Breast epithelium (tissue), 4 donors: ENCODE measurements at places on chromosomes 12 and 14.

GRCh38 chr12:81758421-81759189, 545 bp downstream of the PPFIA2 start:
- DNase-seq: no peak

GRCh38 chr12:13082861-13083260, 20.6 kb downstream of the GSG1 start:
- DNase-seq: no peak

DNA sequence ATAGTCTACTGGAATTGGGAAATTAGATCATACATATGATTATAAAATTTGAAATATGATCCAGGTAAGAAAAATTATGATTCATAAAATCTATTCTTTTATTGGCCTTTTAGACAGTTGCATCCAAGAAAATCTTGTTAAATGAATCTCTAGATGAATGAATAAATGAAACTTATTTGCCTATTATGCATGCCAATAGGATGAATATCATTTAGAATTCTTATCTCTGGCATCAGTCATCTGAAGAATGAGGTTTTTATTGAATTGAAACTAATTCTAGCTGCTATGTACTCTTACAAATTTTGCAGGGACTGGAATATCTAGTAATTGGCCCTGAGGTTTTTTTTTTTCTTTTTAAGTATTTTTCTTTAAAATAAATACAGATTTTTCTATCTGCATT, 475.5 kb downstream of the NAV3 start:
- no peak for DNase-seq

- DNase-seq: no peak
Observed at GRCh38 chr12:114339626-114340025, 66.3 kb downstream of the TBX5 start.

- no peak for DNase-seq
Observed at GRCh38 chr14:61048640-61049039, 67.6 kb downstream of the SLC38A6 start.

- DNase-seq: no peak
Observed at GRCh38 chr12:114944736-114945135, 260.8 kb upstream of the TBX3 start.

DNA sequence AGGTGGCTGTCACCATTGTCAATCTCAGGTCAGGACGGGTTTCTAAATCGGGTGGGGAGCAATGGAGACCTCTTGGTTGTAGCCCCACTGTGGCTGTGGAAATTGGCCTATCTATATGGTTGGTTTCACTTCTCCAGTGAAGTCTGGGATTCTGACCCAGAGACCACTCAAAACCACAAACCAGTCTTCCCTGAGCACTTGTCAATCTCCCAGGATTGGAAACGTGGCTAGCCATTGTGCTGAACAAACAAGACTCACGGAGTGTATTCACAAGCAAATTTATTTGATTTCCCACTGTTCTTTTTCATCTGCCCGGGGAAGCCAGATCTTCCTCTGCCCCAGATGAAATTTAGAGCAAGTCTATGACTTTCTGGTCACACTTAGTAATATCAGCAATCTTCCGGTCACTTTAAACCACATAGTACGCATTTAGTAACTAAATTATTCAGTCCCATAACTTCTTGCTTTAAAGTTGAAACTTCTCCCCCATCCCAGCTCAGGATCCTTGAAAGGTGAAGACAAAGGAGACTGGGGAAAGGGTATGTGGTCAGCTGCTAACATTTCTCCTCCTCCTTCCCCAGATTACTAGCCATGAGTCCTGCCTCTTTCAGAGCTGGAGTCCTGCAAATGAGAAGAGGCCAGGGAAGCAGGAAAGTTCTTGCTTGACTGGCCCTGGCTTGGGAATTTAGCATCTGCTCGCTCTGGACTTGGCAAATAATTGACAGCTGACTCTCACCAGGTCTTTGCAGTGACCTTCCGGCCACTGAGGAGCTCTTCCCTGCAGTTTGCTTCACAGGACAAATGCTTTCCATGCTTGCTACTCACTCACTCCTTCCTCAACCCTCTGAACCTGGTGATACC, 123.2 kb upstream of the MAX start:
- DNase-seq: no peak

GRCh38 chr12:60257063-60257462, 661.2 kb downstream of the SLC16A7 start:
- DNase-seq: no peak

DNA sequence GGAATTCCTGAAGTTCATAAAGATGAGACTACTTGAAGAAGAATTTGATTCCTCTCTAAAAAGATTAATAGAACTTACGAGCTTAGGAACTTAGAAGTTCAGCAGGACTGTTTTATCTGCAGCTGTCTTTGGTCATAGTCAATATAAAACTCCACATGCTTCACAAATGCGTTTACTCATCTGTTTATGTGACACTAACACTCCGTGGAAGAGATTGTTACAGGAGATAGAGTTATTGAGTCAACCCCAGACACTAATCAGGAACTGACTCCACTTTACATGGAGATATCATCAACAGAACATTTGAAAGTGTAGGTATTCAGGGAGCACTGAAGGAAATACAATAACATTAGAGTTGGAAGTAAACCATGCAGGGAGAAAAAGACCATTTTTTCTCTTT, 92.8 kb downstream of the LRFN5 start:
- DNase-seq: no peak

DNA sequence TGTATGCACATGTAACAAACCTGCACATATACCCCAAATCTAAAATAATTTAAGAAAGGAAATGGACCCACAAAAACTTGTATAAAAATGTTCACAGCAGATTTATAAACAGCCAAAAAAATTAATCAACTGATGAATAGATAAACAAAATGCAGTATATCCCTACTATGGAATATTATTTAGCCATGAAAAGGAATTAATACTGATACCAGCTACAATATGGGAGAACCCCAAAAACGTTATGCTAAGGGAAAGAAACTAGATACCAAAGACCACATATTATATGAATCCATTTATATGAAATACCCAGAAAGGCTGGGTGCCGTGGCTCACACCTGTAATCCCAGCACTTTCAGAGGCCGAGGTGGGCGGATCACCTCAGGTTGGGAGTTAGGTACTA, 20.9 kb downstream of the DUSP16 start:
- DNase-seq: no peak

- no peak for DNase-seq
Observed at GRCh38 chr14:64745511-64746091, 41.4 kb downstream of the PLEKHG3 start.

DNA sequence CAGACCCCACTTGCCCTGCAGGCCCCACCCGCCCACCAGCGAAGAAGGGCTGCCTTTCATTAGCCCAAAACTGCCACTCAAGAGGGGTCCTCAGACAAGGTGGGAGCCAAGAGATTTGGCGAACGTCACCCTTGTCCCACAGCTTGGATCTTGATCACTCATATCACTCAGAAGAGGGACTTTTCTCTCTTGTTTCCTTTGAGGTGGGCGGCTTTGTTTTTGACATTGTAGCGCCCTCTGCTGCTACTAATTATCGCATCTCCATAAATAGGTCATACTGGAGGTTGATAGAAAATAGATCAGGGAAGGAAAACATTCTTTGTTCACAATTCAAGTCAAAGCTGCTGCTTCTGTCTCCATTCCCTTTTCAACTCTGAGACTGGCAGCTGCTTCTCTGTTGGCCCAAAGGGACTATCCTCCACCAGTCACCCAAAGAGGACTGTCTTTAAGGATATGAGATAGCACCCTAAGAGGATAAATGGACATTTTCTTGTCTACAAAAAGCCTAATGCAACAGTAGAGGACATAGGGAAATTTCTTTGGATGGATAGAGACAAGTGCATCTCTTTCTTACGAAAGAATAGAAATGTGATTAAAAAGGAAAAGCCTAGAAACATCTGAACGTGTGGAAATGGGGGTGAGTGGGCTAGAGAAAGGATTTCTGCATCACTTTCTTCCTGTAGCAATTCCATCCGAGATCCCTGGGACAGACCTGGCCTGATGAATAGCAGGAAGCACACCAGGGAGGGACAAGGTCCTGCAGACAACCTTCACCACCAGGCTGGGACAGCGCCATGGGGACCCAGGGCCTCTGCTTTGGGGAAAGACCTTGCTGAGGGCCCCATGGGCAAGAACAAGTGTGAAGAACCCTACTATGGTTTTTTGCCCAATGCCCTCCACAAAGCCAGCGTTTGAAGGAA, 115.8 kb downstream of the DAD1 start:
- DNase-seq: no peak

- no peak for DNase-seq
Observed at GRCh38 chr14:56358851-56359614, 220.6 kb upstream of the TMEM260 start.

GRCh38 chr14:22497144-22497423, 91.9 kb downstream of the DAD1 start:
- DNase-seq: no peak

DNA sequence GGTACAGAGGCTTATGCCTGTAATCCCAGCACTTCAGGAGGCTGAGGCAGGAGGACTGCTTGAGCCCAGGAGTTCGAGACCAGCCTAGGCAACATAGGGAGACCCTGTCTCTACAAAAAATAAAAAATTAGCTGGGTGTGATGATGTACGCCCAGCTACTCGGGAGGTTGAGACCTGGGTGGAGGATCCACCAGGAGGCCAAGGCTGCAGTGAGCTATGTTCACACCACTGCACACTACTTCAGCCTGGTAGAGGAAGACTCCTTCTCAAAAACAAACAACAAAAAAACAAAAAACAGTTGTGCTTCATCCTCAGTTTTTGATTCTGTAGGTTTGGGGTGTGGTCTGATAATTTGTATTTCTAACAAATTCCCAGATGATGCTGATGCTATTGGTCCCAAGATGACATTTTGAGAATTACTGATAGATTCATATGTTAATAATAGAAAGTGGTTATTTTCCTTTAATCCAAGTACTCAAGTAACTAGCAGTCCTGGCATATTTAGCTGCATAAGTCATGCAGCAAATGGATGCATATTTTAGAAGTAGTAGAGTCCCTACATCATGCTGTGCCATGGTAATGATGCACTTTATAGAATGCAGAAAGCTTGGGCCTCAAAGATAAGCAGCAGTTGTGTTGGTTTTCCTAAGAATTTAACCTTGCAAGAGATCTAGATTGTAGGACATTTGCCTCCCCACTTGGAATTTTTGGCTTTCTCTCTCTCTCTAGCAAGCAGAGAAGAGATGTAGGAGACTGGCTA, 76.1 kb upstream of the PAWR start:
- DNase-seq: no peak

DNA sequence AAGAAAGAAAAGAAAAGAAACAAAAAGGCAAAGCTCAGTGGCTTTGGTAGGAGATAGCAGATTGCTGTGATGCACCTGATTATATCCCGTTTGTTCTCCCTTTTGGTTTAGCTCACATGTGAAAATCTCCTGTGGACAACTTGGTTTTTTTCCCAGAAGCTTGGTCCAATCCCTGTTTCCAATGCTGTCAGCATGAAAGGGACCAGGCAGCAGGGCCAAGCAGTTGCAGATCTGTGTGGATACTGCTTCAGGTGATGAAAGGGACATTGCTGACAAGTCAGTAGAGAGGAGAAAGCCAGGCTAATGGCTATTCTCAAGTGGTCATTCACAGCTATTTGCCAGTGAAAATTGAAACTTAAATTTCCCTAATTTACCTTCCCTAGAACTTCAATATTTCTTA, 18.8 kb upstream of the SLCO1A2 start:
- DNase-seq: no peak

DNA sequence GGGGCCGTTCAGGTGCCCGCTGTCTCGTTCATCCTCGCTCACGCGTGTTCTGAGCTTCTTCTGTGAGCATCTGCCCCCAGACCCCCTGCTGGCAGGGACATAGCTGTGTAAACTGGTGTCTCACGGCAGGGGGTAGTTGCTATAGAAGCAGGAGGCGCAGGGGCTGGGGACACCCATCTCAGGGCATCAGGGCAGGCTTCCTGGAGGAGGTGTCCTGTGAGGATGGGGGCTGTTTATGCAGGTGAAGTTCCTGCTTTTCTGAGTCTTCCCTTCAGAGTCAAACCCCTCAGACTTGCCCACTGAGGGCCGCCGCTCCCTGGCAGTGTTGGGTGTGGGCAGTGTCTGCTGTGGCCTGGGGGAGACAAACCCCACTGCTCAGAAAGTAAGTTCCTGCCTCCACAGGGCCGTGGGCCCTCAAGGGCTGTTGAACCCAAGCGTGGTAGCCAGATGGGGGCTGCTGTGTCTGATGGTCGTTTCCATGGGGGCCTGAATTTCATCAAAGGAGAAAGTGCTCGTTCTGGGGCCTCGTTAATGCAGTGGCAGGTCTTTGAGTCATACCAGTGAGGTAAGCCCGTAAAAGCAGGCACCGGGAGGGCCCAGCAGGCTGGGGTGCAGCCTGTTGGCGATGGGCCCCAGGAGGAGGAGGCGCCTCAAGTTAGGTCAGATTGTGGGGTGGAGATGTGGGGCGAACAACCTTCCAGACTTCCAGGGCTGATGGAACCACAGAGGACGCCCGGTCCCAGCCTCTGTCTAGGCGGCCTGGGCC, 23.4 kb downstream of the KIF26A start:
- no peak for DNase-seq

DNA sequence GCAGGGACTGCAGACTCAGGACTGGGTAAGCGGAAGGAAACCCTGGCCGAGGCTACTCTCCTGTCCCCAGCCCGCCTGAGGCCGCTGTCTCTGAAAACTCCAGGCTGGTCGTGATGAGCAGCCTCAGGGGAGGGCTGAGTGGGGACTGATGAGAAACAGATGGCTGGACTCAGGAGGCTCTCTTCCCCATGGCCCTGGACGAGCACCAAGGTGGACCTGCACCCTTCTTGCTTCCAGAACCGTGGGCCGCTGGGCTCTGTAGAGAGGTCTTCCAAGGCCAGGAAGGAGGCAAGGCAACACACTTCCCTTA, 1.1 kb downstream of the TEX22 start:
- DNase-seq: no peak

- no peak for DNase-seq
Observed at GRCh38 chr12:5000204-5000603, 43.5 kb upstream of the KCNA5 start.

- DNase-seq: no peak
Observed at GRCh38 chr12:50240096-50240791, 43.1 kb downstream of the LIMA1 start.

GRCh38 chr12:110935588-110935987, 15.2 kb upstream of the MYL2 start:
- DNase-seq: no peak

DNA sequence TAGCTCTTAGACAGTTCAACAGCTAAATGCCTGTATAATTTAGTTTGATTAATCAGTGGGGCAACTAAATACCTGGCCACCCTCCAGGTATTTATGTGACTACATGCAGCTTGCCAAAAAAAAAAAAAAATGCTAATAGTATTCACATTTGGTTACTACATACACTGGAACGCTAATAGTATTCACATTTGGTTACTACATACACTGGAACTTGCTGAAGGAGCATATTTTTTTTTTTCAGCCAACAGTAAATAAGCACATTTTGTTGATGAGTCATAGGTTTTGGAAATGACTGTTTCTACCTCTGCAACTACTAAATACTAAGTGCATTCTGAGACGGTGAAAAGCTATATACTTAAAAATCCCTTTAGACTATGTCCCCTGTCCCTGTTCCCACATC, 1172.3 kb downstream of the LRFN5 start:
- no peak for DNase-seq
